ENCODE measurements at places on chromosomes 2 and 18. TPM values are rescaled to one million over a fixed set of nuclear protein-coding genes. Genes with fewer than 3 reads are reported as not detected.

Gene IL1R2
- 2.9 TPM for total RNA-seq

Gene UGT1A5
- not detected for total RNA-seq

Gene ECEL1
- not detected for total RNA-seq

Gene CMPK2
- total RNA-seq = 9.7 TPM

GRCh38 chr2:67613227-67613626 lies 216.1 kb downstream of the ETAA1 start:
- DNase-seq = no peak

DNA sequence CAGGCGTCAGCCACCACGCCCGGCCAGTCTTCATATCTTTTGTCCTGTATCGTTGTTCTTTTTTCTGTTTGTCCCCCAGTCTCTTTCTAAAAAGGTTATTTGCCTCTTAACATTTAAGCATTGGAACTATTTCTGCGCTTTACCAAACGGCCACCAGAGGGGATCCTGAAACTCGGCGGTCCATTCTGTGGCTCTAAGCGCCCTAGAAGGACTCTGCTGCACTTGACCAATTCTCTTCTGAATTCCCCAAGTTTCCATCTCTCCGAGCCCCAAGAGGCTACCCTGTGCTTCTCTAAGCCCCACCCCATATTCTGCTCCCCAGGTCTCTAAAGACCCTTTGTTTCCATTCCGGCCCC lies 33.1 kb upstream of the REG3G start:
- DNase-seq = no peak

- peak; percentile 69 for DNase-seq
Measured at GRCh38 chr2:85413592-85414420, 3.6 kb upstream of the CAPG start.

DNA sequence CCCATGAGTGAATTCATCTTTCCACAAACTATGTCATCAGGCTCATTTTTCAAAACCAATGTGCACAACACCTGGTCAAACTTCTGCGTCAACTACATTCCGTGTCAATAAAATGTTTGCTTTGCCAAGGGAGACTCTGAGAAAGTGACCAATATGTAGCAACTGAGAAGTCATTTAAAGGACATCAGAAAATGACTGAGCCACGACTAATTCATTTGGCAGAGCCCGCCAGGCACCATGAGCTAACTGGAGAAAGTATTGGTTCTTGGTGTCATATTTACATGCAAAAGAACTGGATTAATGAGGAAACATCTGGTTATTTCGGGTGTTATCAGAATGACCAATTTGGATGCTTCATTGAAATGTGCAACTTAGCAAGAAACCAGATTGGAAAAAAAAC lies 7.2 kb downstream of the RND3 start:
- no peak for DNase-seq

DNA sequence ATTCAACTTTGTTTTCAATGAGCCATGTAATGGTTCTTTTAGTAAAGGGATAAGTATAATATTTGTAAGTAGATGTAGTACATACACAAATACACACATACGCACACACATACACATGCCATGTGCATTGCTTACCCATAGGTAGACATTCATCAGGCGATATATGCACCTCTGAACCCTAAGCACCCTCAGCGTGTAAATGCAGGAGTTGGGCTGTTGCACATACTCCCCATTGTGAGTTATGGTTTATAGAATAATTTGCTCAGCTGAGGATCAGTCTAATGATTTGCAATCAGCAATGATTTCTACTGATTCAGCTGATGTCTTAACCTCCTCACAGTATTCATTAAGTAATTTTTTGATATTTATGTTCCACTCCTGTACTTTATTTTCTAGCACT lies 217.6 kb upstream of the ETAA1 start:
- no peak for DNase-seq

DNA sequence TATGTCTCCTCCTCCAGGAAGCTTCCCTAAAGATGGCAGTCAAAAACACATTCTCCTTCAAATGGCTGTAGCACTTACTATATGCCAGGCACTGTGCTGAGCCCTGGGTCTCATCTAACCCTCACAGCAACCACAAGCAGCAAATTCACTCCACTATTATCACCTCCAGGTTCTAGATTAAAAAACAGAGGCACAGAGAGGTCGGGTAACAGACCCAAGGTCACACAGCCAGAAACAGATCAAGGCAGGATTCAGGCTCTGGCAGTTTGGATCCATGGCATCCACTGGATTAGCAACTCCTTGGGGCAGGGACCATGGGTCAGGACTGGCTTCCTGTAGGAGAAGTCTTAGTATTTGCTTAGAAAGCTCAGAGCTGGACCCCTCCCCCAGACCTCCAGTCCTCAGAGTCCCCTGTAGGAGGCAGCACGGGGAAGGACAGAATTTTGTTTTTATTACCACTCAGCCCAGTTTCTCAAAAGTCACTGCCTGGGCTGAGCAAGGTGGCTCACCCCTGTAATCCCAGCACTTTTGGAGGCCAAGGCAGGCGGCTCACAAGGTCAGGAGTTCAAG lies 34.4 kb downstream of the ZFP36L2 start:
- no peak for DNase-seq

DNA sequence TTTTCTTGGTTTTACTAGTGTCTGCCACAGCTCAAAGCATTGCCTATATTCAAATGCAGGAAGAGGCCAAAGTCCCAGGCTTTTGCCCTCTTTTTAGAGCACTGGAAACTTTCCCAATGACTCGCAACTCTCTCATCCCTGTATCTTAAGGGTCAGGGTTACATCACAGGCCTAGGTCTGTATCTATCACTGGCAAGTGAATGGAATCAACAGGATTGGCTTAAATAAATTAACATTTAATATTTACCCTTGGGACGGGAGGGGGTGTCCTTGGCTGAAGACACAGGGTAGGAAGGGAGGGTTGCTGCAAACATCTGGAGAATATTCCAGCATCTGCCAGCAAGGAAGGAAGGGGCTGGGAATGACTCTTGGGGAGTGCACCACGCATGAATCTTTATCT lies 242.6 kb downstream of the SLC4A3 start:
- no peak for DNase-seq

DNA sequence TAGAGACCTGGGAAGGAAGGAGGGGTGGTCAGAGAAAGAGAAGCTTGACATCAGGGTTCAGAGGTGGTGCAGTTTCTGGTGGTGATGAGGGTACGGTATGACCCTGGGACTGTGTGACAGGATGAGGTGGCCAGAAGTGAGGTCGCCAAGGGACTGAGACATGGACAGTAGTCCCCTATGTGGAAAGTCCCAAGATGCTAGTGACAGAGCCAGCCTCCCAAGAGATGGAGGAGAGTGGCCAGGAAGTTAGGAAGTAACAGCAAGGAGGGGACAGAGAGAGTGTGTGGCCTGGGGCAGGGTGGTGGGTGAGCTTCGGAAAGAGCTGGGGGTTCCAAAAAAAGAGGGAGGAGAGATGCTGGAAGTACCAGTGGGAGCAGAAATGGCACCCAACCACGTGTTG lies 66.0 kb downstream of the SMAD7 start:
- DNase-seq = peak; percentile 12
